ENCODE measurements at places on chromosomes 5 and 9.

GRCh38 chr5:149646564-149646963 is 65.3 kb downstream of the ARHGEF37 start:
- DNase-seq = peak; percentile 41

DNA sequence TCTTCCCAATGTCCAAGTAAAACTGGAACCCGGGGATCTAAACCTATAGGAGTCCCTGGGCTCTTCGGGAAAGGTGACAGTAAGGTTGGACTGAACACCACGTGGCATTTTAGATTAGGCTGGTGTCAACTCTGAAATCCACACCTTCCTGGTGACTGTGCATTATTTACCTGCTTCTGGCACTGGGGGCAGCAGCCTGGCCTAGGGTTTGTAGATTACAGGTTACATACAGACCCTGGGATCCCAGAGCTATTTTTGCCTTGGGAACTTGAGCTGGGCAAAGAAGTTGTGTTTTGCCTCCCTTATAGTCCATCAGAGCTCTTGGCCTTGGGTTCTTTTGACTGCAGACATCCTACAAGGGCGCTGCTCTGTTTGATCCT is 173.2 kb downstream of the DAB2IP start:
- DNase-seq = peak; percentile 67

- no peak for DNase-seq
Measured at GRCh38 chr5:160702934-160703333, 149.1 kb downstream of the ATP10B start.

DNA sequence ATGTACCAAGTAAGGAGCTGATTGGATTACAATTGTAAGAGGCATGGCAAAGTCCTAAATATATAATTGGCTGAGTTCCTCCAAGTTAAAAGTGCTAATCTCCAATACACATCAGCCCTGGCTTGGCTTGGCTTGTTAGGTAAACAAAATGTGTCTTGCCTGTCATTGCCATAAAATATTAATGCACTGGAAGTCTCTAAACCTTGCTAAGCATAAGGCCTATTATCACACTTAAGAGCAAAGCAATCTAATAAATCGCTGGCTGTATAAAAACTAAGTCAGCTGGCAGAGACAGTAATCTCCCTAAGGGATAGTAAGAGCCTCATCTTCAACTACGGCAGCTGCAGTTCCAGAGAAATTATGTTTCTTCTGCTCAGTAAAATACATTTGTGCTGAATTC is 418.6 kb upstream of the GRAMD2B start:
- no peak for DNase-seq

DNA sequence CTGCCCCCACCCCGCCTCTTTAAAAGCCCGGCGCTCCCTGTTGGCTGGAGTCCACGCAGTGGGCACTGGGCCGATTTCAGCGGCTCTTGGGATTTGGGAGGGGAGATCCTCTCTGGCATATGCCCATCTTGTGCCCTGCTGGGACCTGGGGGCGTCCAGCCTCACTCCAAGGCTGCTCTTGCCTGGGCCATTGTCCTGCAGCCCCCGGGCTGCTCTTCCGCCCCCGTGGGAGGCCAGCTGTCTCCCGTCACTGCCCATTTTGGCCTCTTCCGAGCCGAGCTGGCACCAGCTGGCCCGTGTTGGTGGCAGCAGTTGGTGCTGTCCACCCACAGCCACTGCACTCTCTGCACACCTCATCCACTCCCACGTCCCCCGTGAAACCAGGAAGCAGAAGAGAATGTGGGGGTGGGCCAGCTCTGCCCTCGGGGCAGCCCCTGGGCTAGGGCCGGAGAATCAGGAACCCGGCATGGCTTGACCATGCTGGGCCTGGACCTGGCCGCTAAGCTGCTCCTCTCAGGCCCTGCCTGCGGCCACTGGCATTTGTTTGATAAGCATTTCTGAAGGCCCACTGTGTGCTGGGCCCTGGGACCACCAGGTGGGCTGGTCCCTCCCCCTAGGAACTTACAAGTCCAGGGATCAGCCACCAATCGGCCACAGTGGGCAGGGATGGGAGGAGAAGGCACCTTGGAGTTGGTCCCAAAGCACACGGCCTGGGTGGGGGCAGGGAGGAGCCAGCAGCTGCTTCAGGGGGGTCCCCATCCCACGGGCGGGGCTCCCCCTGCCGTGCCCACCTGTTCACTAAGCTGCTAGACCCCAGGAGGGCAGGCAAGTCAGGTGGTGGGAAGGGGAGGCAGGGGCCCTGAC is 2.2 kb downstream of the C8G start:
- no peak for DNase-seq

- no peak for DNase-seq
Measured at GRCh38 chr9:35658968-35659220, 802 bp downstream of the CCDC107 start.

DNA sequence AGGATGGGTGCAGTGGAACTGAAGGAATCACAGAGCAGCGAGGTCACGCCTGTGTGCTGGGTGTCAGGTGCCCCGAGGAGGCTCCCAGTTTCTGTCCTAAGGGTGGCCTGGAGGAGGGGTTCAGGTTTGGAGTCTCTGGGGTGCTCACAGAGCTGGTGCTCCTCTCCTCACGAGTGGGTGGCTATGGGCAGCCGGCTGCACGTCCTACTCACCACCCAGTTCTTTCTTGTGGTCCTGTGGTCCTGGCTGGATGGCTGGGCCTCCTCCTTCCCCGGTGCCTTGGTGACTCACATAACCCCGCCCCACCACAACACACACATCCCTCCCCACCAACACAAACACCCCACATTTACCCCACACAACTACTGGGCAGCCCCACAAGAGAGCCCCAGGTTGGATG is 9.9 kb upstream of the PTGS1 start:
- no peak for DNase-seq

DNA sequence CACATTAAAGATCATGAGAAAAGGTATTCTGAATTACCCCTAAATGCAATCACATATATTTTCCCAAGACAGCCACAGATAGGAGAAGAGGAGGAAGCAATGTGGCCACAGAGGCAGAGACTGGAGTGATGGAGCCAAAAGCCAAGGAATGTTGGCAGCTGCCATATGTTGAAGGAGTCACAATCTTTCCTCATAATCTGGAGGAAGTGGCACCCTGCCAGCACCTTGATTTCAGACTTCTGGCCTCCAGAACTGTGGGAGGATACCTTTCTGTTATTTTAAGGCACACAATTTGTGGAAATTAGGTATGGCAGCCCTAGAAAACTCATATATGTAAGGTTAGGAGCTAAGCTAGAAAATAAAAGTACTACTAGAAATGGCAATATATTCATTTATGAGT is 139.9 kb upstream of the GAS1 start:
- DNase-seq = no peak

GRCh38 chr9:137711678-137712105 is 92.9 kb downstream of the EHMT1 start:
- DNase-seq = no peak

DNA sequence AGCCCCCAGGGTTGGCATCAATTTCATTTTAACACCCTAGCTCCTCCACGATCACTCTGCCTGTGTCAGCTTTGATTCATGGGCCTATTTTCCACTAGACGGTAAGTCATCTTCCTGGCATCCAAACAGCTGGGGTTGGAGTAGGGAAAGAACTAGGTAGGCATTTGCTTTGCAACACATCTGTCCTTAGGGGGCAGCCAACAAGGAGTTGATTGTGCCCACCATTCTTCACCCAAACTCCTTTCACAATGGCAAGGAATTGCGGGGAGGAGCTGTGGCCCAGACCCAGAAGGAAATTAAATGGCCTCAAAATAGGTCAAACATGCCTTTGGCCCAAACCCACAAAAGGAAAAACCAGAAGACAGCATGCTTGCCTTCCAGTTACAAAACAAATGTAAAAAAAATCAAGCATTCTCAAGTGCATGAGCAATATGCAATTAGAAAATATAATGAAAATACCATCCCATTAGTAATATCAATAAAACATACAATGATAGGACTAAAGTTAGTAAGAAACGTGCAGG is 71.8 kb downstream of the NRG2 start:
- no peak for DNase-seq

DNA sequence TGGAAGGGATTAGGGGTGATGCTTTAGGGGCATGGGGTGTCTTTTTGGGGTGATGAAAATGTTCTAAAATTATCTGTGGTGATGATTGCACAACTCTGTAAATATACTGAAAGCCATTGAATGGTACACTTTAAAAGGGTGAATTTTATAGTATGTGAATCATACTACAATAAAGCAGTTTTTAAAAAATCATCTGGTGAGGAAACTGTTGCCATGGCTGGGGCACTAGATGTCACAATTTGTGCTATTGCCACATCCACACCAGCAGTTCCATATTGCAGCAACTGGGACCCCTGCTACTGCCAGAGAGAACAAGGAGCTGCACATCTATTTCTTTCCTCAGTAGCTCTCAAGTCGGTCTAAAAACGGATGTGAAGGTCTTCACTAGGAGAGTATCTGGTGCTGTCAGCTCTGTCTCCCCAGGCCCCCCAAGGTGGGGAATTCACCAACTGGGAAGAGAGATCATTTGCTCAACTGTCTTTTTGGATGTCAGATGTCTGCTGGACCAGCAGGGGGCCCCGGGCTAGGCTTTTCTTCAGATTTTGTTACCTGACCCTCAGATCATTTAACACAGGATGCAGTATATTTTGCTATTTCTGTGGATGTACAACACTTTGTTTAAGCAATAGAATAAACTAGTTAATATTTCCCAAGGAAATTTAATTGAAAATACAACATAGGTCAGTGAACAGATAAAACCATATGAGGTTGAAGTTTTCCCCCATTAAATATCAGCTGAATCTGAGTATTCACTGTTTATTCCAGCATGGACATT is 13.2 kb downstream of the CMYA5 start:
- DNase-seq = peak; percentile 74

DNA sequence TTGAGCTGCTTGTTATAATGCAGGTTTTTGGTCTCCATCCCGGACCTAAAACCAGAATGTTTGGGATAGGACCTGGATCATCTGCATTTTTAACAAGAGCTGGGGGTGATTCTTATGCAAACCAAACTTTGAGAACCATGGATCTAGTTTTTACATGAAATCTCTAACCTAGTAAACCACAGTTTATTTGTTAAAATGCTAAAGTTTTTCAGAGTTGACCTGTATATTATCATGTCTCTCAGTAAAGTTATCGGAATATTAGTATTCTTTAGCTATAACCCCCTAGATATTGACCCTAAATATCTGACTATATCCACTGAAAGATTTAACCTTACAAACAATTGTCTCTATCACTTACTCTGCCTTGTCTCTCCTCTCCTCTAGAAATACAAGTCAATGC is 28.7 kb downstream of the F2R start:
- no peak for DNase-seq

- no peak for DNase-seq
Measured at GRCh38 chr9:76759732-76760131, 4.5 kb upstream of the PCA3 start.

- DNase-seq = no peak
Measured at GRCh38 chr5:61881821-61882487, 424.1 kb upstream of the KIF2A start.

Data from endodermal cell (in vitro differentiated cells).